ENCODE measurements at places on chromosomes 2 and 18.

- no peak for DNase-seq
These were observed 50.3 kb upstream of the TLK1 start for GRCh38 chr2:171210864-171211431.

DNA sequence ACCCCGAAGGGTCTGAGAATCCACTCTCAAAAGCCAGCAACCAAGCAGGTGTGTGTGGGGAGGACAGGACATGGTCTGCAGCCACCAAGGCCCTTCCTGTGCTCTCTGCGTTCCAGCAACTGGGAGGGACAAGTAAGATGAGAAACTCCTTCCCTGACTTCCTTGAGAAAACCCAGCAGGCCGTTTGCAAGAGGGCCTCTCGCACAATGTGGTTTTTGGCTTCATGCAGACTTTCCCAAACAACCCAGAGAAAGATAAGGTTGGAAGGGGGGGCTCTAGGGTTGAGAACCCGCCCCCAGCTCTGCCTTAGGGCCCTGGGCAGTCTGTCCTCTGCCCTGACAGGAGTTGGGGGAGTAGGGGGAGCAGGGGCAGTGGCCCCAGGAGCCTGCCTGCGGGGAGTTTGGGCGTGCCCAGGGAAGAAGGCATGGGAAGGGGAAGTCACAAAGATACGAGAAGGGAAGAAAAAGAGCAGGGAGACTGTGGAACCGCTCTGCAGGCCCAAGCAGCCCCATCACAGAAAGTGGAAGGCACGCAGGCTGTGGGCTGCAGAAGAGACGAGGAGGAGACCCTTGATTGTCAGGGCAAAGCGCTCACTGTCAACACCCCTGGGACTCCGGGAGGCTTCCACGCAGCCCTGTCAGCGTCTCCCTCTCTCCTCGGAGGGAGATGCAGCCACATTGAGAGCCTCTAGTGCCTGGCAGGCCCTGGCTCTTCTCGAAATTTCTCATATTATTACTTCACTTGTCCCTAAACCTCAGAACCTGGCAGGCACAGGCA is 99.8 kb downstream of the SMAD7 start:
- no peak for DNase-seq

- no peak for DNase-seq
These were observed 18.7 kb downstream of the IL36B start for GRCh38 chr2:113034016-113034415.

GRCh38 chr2:225122583-225123486 is 80.6 kb upstream of the DOCK10 start:
- DNase-seq = peak; percentile 55

DNA sequence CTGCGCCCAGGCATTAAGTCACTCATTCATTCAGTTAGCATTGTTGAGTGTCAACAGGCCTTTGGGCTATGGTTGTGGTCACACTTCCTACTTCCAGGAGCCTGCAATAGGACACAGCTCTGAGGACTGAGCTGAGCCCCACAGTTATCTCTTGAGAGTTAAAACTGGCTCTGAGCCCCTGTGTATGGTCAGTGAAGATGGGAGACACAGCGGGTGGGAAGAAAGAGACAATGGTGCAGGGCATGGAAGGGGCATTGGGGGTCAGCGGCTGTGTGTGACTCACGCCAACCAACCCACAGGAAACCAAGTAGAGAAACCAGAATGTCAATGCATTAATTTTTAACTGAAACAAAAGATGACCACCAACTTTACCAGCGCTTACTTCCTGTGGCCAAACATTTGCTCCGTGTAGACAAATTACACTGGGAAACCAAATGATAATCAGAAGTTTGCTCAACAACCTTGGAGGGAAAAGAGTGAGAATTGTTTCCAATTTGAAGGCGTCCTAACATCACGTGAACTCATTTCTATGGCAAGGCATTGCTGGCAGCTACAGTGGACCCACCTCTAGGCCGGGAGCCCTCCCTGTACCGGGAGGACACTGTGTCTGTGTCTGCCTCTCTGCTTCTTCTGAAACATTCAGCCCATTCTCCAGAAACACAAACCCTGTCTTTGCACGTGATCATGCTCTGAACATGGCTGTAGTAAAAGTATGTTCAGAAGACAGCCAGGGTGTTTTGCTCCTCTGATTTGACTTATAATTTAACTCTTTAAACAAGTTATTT is 212.0 kb upstream of the ID2 start:
- no peak for DNase-seq

- DNase-seq = no peak
These were observed 57.8 kb downstream of the SPRED2 start for GRCh38 chr2:65374575-65374974.

DNA sequence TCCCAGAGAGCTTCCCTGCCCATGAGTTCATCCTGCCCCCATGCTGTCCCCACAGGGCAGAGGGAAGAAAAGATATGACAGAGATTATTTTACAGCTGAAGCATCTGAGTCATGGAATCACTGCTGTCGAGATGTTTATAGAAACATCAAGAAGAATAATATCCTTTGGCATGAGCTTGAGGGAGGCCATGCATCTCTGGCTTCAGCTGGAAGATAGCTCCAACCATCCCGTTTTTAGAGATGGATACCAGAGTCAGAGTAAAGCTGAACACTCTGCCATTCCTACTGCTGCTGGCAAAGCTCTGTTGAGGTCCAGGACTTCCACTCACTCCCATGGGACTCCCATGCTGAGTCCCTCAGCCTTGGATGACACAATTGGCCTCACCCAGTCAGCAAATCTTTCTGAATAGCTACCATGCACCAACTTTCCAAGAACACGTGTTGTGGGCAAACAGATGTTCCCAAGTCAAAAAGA is 167.8 kb downstream of the TTC32 start:
- no peak for DNase-seq

GRCh38 chr2:43435746-43436145 is 160.1 kb downstream of the THADA start:
- peak; percentile 87 for DNase-seq

DNA sequence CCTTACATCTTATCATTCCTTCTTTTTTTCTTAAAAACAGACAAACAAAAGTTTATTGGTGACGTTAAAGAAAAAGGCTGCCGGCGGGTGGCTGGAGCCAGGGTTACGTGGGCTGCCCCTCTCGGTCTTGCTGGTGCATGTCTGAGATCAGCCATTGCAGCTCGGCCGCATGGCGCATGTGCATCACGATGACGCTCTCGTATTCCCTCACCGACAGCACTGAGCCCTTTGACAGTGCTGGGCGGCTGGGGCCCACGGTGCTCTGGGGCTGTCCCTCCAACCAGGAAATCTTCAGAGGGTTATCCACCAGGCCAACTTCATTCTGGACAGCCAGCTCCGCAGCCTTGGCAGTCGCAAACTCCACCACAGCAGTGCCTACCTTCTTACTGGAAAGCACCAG is 1081.8 kb upstream of the TMEFF2 start:
- no peak for DNase-seq

DNA sequence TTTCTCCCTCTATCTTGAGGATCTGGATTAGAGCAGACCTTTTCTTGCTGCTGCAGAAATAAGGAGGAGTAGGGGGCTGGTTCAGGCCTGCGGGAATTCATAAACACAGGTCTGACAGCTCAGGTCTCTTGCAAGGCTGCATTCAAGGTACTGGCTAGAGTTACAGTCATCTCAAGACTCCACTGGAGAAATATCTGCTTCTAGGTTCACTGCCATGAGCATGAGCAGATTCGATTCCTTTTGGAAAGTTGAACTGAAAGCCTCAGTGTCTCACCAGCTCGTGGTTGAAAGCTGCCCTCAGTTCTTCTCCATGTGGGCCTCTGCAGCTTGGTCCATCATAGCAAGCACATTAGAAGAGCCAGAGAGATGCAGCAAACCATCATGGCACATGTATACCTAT is 124.4 kb upstream of the SETBP1 start:
- no peak for DNase-seq

- no peak for DNase-seq
These were observed 24.5 kb upstream of the HPCAL1 start for GRCh38 chr2:10278029-10278762.

DNA sequence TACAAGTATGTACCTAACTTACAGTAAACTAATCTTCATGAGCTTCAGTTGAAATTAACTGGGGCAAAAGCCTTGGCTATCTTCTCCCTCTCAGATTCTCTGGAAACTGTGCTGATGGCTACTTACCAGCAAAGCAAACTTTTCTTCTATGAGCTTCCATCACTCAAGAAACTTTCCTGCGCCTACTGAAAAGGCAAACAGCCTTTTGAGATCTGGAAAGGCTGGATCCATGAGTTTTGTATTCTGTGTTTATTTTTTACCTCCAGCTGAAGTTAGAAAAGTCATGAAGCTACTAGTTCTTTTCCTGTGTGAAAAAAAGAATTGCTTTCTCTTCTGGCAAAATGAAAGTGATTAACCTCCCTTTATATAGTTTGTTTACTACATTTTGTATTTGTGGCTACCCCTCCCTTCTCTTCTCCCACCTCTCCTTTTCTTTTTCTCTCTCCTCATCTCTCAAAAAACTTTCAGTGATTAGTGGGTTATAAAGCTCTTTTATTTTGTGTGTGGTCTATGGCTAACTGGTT is 49.2 kb upstream of the RNF152 start:
- DNase-seq = no peak

DNA sequence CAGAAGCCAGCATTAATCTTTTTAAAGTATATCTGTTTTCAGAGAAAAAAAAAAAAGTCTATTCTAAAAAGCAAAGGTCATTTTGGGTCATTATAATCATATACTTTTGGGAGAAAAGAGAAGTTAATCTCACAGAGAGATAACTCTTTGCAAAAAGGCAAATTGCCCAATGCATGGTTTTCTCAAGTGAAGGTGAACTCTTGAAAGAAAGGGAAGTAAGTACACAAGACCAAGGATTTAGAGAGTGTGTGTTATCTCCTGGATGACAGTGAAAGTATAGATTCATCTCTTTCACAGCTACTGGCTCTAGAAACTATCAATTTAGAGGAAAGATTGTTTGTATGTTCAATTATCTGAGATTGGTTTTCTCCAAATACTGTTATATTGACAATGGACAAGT is 151.4 kb downstream of the CD8B2 start:
- DNase-seq = no peak

DNA sequence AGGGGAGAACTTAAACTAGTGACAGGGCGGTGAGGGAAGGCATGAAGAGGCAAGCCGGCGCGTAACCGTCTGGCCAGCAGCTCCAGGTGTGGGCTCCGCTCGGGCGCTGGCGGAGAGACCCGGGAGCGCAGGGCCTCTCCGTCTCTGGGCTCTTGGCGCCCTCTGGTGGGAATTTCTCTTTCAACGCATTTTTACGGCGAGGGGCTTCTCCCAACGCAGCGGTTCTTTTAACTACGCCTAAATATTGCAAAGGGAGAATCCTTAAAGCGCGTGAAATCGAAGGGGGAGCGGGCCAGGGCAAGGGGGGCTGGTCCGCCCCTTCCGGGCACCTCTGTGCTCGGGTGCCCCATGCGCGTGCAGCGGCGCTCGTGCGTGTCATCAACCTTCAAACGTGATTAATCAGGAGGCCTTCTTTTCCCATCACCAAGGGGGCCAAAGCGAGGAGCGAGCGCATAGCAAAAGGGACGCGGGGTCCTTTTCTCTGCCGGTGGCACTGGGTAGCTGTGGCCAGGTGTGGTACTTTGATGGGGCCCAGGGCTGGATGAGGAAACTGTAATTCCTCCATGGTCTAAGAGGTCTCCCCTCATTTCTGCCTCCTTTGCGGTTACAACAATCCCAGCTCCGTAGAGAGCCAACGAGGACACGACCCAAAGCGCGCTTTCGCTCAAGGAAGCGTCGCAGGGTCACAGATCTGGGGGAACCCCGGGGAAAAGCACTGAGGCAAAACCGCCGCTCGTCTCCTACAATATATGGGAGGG is 762 bp upstream of the GAD1 start:
- DNase-seq = peak; percentile 83

- DNase-seq = no peak
These were observed 7.7 kb downstream of the ITSN2 start for GRCh38 chr2:24352664-24353063.

GRCh38 chr2:101887328-101887727 is 104.4 kb upstream of the IL1R2 start:
- DNase-seq = no peak

- DNase-seq = no peak
These were observed 113.2 kb upstream of the CHAC2 start for GRCh38 chr2:53654396-53654795.

- no peak for DNase-seq
These were observed 249.2 kb downstream of the TXNL1 start for GRCh38 chr18:56389190-56389589.

DNA sequence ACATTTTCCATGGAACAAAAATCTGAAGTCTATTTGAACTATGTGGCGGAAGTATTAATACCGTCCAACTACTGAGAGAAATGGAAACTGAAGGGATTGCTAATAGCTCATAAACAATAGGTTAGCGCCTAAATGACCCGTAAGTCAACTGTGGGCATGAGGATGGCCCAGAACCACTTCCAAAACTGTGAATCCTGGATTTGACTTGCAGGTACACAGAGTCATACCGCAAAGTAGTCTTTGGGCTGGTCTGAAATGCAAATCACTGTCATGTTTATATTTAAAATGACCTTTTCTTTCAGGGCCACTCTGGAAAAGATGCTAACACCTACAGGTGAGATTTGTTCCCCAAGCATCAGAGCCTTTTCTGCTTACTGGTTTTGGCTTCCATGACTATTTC is 50.6 kb downstream of the STAT4 start:
- no peak for DNase-seq

DNA sequence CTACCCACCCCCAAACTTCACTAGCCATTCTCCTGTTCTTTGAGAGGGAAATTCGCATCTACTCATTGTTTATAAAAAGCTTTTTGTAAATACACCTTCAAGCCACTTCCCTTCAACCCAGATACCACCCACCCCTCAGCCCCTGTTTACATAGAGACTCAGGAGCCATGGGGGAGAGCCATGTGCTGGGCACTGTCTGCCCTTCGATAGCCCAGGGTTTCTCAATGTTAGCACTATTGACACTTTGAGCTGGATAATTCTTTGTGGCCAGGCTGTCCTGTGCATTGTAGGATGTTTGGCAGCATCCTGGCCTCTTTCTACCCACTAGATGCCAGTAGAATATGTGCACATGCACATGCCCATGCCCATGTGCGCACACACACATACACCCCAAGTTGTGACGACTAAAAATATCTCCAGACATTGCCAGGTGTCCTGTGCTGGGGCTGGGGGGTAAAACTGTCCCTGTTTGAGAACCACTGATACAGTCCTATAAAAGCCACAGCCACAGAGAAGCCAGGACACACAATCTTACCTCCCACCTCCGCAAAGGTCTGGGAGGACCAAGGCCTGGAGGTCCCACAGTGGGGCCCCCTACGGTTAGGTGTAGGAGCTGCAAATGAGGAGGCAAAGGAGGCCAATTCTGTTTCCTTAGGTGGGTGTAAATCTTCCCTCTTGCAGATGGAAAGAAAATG is 44.5 kb upstream of the ASPRV1 start:
- no peak for DNase-seq

GRCh38 chr2:195716466-195716865 is 59.4 kb downstream of the SLC39A10 start:
- DNase-seq = no peak

DNA sequence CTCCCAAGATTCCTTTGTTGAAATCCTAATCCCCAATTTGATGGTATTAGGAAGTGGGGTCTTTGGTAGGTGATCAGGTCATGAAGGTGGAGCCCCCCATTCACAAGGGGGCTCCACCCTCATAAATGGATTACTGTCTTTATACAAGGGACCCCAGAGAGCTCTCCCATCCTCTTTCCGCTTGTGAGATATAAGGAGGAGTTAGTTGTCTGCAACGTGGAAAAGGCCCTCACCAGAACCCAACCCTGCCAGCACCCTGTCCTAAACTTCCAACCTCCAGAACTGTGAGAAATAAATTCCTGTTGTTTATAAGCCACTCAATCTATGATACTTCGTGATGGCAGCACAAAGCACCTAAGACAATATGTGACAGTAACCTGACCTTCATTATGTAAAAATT is 684.1 kb upstream of the HS6ST1 start:
- DNase-seq = no peak

All from NCI-H524 (cell line).